ENCODE measurements at places on chromosomes 4 and X.

GRCh38 chr4:6388713-6389112 lies 83.7 kb downstream of the PPP2R2C start:
- DNase-seq: no peak

DNA sequence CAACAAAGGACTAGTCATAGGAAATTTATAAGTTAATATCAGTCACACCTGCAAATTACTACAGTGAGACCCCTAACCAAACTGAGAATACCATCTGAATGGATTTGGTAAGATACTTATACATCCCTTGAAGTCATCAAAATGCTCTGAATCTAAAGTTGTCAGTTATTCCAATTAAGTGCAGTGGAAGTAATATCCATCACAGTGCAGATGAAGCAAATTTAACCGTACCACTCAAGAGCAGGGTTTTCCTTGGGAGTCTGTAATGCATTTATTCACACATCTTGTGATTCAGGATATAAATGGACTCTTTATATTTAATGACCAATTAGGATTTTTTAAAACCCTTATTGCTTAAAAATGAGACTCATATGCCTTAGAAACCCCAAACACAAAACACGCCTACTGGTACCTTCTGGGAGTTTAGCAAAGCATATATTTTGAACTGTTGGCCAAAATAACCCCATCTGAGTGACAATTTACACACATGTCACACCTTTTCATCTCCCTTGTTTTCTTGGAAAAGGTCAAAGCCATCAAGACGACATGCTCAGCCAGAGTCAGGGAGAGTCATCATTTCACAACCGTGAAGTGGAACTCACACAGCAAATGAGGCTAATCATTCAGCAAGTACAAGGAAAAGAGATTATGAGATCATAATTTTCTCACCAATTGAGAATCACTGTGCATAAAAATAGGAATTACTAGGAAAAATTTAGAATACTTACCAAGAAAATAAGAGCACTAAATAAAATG lies 303.7 kb downstream of the HNRNPD start:
- no peak for DNase-seq

GRCh38 chrX:137567682-137568232 lies 1.8 kb downstream of the ZIC3 start:
- no peak for DNase-seq

DNA sequence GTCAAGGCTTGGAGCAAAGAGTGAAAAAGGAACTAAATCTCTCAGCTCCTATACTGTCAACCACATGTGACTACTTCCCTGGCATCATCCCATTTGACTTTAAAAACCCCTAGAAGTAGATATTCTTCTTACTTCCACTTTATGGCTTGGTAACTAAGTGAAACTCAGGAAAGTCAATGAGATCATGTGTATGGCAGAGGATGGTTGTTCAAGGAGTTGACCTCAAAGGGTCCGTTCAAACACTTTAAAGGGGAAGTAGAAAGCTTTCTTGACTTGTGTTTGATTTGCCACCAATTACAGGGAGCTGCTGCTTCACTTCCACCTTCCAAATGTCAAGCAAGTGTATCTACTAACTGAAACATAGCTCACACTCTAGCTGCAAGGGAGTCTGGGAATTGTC lies 187.2 kb downstream of the RAB28 start:
- DNase-seq: no peak

Data from HS-27A (cell line).